ENCODE measurements at places on chromosomes 5 and 9.
A peak's percentile ranks its signal among the peaks of the same experiment; 100 is the strongest.

GRCh38 chr5:75707911-75708509 is 9.2 kb downstream of the POC5 start:
- DNase-seq, result no peak

- DNase-seq, result no peak
Observed at GRCh38 chr9:128043467-128043868, 23.7 kb downstream of the NAIF1 start.

DNA sequence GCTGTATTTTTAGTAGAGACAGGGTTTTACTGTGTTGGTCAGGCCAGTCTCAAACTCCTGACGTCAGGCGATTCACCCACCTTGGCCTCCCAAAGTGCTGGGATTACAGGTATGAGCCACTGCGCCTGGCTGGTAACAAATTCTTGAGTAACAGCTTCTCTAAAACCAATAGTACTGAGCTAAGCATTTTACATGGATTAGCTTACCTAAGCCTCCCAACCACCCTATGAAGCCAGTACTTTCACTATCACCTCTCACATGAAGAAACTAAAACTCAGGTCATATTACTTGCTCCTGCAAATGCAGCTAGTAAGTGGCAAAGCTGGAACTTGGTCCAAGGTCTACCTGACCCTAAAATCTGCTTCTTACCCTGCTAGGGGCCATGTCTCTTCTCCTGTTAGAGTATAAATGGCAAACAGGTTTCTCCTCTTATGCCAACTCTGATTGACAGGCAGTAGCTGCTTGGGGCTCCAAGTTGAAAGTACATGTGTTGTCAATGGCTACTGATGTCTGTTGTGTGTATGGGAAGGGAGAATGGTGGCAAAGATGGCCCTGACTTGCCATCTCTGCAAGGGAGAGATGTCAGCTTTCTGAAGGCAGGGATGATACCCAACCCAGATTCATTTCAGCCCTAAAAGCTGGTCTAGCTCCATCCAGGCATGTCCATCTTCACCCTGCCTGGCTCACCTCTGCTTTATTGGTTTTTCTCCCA is 4.0 kb downstream of the PHF19 start:
- no peak for DNase-seq

DNA sequence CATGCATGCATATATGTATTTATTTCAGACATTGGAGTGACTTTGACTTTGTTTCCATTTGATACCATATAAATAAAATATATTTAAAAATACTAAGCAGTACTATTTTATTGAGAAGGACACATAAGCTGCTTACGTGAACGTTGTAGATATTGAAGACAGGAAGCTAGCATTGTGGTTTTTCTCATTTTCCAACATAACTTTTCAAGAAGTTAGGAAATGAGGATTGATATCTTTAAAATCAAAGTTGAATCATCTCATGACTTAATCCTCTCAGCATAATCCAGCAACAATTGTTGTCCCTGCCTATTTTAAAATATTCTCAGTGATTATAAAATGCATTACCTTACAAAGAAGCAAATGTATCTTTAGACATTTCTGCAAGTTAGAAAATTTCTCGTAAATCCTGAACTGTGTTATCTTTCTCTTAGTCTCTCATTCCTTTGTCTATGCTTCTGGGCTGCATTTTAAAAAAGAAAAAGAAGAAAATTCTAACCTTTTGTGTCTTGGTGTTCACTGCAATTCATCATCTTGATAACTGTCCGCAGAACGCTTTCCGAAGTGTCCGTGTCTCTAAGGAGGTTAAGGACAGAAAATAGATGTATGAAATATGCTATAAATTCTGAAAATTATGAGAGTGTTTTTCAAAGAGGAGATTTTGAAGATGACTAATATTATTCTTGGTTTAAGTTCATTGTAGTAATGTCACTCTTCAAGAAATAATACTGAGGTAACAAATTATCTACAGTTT is 1089.9 kb upstream of the CDH6 start:
- DNase-seq, result peak; percentile 92

DNA sequence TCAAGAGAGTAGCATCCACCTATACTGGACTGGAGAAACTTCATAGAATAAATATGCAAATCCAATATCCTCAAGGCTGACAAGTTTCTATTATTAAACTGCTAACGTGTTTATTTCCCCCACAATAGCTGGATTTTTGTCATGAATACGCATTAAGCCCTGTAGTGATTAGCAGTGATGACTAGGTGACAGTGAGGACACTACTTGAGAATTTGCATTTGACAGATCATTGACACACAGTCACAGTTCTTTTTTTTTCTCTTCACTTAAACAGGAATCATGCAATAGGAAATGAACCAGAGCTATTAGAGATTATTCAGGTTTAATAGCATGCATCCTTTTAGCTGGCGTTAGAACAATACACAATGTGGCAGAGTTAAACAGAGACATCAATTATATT is 35.3 kb downstream of the MPDZ start:
- no peak for DNase-seq

GRCh38 chr9:105475302-105475701 is 27.5 kb downstream of the FSD1L start:
- no peak for DNase-seq

- no peak for DNase-seq
Observed at GRCh38 chr5:19886123-19886917, 101.7 kb downstream of the CDH18 start.

DNA sequence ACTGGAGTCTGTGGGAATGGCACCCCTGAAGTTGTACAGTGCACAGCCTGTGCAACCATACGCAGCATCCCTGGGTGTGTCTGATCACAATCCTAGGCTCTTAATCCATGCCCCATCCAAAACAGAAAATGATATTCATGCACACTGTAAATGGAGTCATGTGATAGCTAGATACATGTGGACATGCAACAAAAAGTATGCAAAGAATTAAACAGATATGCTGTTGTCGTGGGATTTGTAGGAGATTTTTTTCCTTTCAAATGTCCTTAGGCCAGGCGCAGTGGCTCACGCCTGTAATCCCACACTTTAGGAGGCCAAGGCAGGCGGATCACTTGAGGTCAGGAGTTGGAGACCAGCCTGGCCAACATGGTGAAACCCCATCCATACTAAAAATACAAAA is 36.1 kb downstream of the PRRX2 start:
- DNase-seq, result no peak

GRCh38 chr9:128707446-128707845 is 5.1 kb downstream of the PKN3 start:
- DNase-seq, result no peak

GRCh38 chr9:90032296-90033027 is 427.6 kb downstream of the GADD45G start:
- no peak for DNase-seq

Data from HAP-1 (cell line).